ENCODE measurements at places on chromosomes 5 and 9.

GRCh38 chr9:104539275-104539674, 2.6 kb upstream of the OR13C3 start:
- DNase-seq: no peak

DNA sequence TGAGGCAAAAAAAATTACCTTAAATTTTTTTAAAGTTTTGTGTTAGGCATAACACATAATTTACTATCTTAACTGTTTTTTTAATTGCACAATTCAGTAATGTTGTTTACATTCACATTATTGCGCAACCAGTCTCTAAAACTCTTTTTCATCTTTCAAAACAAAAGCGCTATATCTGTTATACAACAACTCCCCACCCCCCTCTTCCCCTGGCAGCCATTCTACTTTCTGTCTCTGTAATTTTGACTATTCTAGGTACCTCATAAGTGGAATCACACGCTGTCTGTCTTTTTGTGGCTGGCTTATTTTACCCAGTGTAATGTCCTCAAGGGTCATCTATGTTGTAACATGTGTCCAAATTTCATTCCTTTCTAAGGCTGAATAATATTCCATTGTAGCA, 241.5 kb upstream of the DMRT1 start:
- no peak for DNase-seq

DNA sequence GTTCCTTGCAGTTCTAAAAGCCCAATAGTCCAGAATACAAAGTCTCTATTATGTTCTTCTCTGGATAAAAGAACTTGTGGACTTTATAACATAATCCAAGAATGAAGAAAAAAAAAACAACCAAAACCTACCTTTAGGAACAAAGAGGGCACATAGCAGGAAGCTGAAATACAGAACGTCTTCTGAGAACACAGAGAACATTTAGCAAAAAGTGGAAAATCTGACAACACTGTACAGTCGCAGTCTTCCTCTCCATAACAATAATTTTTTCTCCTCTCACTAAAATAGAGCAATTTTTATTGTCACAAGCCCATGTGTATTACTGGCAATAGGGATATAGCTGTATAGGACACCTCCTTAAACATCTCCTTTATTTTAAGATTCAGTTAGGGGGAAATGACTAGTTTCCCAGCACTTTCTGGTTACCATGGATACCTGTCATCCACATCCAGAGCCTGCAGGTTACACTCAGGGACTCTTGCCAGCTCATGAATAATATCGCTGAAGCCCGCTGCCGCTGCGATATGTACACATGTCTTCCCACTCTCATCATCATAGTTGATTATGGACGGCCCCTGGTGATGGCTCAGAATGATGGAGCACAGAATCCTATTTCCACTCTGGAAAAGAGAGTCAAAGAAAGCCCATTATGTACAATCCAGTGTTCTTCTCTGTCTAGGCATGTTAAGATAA, 106.5 kb downstream of the ANKRD55 start:
- DNase-seq: peak; percentile 83

GRCh38 chr9:4741365-4742089, 525 bp upstream of the AK3 start:
- peak; percentile 19 for DNase-seq

GRCh38 chr9:70410368-70410767, 4.1 kb downstream of the KLF9 start:
- DNase-seq: peak; percentile 28

- DNase-seq: no peak
Measured at GRCh38 chr9:116160676-116161571, 7.3 kb downstream of the PAPPA start.

- DNase-seq: no peak
Measured at GRCh38 chr5:142670804-142671203, 15.1 kb downstream of the FGF1 start.

GRCh38 chr5:76942581-76942980, 10.3 kb upstream of the CRHBP start:
- no peak for DNase-seq

DNA sequence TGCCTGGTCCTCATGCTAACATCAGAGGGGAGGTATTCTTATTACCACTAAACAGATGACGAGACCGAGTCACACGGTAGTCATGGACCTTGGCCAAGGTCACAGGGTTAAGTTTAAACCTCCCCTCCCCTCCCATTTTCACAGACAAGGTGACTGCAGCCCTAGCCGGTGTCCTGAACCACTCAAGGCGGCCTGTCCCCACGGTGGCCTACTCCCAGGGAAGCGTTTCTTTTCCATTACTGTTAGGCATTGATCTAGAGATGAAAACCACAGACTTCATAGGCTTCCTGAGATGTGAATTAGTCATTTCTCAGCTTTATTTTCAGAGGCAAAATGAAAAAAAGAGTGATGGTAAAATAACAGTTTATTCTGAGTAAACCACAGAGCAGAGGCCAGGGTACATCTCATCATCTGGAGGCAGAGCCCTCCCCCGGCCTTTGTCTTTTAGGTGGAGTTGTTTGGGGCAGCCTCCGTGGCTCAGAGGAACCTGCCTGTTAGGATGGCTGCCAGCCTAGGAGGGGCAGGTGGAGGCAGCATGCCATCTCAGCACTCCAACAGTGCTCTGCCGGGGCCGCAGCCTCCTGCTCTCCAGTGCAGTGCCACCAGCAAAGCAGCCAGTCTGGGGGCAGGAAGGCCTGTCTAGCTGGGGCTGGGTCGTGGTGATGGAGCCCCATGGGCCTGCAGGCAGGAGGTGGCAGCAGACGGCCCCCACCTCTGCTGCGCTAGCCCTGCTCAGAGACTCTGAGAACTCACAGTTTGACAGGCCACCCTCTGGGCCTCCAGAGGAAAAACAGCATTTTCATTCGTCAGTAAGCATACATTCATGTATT, 71.2 kb downstream of the RAPGEF1 start:
- DNase-seq: peak; percentile 85

- no peak for DNase-seq
Measured at GRCh38 chr9:23342291-23342690, 483.7 kb downstream of the ELAVL2 start.

GRCh38 chr9:91119679-91120078, 242.0 kb downstream of the AUH start:
- DNase-seq: no peak

GRCh38 chr5:16410338-16410737, 55.3 kb downstream of the ZNF622 start:
- no peak for DNase-seq

DNA sequence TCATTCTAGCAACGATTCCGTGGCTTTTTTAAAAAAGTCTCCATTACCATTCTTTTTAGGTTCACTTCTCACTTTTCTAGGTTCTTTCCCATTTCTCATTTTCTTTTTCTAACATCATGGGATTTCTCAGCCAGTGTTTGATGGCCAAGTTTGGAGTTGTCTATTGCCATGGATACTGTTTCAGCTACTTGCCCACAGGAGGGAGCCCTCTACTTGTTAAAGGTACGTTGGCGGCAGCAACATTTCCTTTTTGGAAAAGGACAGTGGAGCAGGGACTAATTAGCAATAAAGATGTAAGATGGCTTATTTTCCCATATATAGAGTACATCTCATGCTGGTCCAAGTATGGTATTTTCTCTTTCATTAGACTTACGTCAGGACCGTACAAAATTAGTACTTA, 2257.5 kb upstream of the C9orf72 start:
- DNase-seq: peak; percentile 4

DNA sequence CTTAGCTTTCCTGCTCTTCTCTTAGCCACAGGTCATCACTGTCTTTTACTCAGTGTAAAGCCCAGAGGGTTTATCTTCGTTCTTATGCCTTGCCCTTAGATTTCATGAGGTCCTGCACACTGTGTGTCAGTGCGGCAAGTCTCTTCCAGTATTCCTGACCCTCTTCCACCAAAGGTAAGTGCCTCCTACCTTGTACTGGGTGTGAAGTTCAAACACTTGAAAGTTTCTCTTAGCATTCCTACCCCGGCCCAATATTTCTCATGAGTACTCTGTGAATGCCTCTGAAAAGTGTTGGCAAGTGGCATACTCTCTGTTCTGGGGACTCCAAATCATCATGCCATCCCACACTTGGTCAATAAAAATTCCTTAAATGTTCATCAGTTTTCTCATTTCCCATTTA, 37.4 kb downstream of the FBXO4 start:
- DNase-seq: no peak

- DNase-seq: no peak
Measured at GRCh38 chr9:82091610-82092009, 103.0 kb downstream of the SPATA31D1 start.

DNA sequence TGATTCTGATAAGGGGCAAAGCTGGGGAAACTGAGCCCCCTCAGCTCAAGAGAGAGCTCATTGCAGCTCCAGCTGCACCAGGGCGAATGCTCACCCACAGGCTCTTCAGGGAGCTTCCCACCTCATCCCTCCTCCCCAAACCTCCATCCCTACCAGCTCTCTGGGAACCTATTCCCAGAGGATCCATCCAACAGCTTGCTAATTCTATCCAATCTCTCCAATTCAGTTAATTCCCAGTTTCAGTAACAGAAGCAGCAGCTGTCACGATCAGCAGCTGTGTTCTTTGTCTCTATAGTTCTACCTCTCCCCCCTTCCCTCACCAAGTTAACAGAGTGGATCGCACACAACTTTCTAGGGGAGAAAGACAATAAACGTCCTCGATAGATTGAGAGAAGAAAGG, 135.5 kb upstream of the EFNA5 start:
- DNase-seq: no peak
